Esophagus mucosa (tissue), 1 donor: ENCODE measurements at places on chromosomes 5 and 9. TPM values are rescaled to one million over a fixed set of nuclear protein-coding genes. Genes with fewer than 3 reads are reported as not detected.

The ZNF608 gene
- 6.7 TPM for total RNA-seq

The PAPPA gene
- 9.4 TPM for total RNA-seq

The CXCL14 gene
- 179 TPM for total RNA-seq

The RNF208 gene
- total RNA-seq: 11.2 TPM

The TMOD1 gene
- 0.60 TPM for total RNA-seq

The FRRS1L gene
- total RNA-seq: not detected

The C5orf58 gene
- total RNA-seq: not detected

The TLE1 gene
- total RNA-seq: 12.0 TPM

The SKP1 gene
- total RNA-seq: 206 TPM

The GPRIN1 gene
- total RNA-seq: 1.9 TPM

The WDR36 gene
- total RNA-seq: 23.1 TPM

The SLCO6A1 gene
- total RNA-seq: not detected

The C6 gene
- not detected for total RNA-seq

The PCDHA9 gene
- total RNA-seq: 0.04 TPM

The UNC5A gene
- not detected for total RNA-seq

The PTGER4 gene
- 1.5 TPM for total RNA-seq

The C5orf22 gene
- 14.7 TPM for total RNA-seq

The GIN1 gene
- total RNA-seq: 4.3 TPM

The SLC22A4 gene
- 0.28 TPM for total RNA-seq

The ZFP2 gene
- total RNA-seq: 0.08 TPM

The MAMDC2 gene
- 1.3 TPM for total RNA-seq

The HMCN2 gene
- 1.6 TPM for total RNA-seq

The ATP10B gene
- 12.1 TPM for total RNA-seq

The SLC31A2 gene
- total RNA-seq: 5.3 TPM

The ZNF300 gene
- total RNA-seq: 3.5 TPM

The C9orf85 gene
- 10.6 TPM for total RNA-seq

The PCDHA10 gene
- total RNA-seq: 0.08 TPM

The PCDHGA11 gene
- 1.9 TPM for total RNA-seq

The LCN15 gene
- not detected for total RNA-seq

The SOX30 gene
- total RNA-seq: not detected

The IL33 gene
- 30.9 TPM for total RNA-seq

The ADAMTS6 gene
- total RNA-seq: 1.2 TPM

The GCNT4 gene
- 1.4 TPM for total RNA-seq

The SMIM33 gene
- total RNA-seq: not detected

The SPINK4 gene
- not detected for total RNA-seq

The REEP2 gene
- total RNA-seq: 0.36 TPM

The SURF4 gene
- total RNA-seq: 87.2 TPM

The C9orf43 gene
- 0.36 TPM for total RNA-seq

The CDKN2A gene
- total RNA-seq: 7.7 TPM

The PCDHGA10 gene
- 5.3 TPM for total RNA-seq

The TMEM141 gene
- 102 TPM for total RNA-seq

The IL4 gene
- total RNA-seq: not detected

The EPB41L4B gene
- total RNA-seq: 1.1 TPM

The GGTA1 gene
- total RNA-seq: 7.1 TPM

The SAXO1 gene
- not detected for total RNA-seq

The EDIL3 gene
- 4.9 TPM for total RNA-seq

The MARVELD2 gene
- total RNA-seq: 25.7 TPM

The SPAG8 gene
- total RNA-seq: 0.20 TPM
